ENCODE measurements at places on chromosomes 4 and X.

DNA sequence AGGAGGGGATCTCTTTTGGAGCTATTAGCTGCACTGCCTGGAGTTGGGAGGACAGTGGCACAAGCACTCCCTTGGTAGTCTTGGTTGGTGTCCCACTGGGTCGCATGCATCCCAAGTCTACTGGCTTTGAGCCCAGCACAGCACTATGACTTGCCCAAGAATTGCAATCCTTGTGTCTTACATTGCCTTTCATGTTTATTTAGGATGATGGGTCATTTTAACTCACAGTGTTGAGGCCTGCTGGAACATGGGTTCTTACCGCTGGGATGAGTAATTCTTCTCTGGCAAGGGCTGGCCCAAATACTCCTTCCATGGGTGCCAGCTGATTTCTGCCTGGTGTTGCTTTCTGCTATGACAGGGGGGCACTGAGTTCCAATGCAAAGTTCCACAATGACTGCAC is 185.5 kb downstream of the TEX13C start:
- DNase-seq = no peak

DNA sequence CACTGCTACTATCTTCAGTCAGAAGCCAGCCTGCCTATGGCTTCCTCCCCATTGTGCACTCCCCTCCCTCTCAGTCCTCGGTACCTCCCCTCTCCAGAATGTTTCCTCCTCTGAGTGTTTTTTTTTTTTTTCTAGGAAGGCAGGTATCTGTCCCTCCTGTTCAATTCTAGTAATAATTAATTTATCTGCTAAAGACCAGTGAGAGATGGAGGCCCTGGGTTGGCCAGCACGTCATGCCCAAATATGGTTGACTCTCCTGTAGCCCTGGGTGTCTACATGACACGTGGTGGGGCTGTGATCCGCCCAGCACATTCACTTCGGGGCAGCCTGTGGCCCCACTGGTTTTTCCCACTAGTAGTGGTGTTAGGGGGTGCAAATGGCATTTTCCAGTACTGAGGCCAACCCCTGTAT is 1.8 kb downstream of the FLNA start:
- no peak for DNase-seq

DNA sequence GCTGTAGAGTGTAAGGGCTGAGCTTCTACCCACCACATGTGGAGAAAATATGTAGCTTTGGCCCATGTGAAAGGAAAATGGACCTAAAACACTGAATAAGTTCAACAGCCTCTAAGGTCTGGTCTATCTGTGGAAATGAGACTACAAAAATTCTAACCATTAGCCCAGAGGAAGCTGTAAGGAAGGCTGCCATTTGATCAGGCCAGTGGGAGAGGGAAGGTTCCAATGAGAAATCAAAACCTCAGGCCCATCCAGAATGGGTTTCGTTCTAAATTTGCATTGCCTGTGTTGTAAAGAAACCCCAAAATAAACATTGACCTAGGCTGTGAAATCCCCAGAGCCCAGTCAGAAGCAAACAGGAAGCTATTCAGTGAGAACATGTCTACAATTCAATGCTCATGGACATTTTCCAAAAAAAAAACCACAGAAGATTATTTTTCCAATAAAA is 320.4 kb upstream of the SLC7A11 start:
- DNase-seq = no peak

GRCh38 chrX:68826113-68826980 is 2.5 kb upstream of the EFNB1 start:
- DNase-seq = no peak

DNA sequence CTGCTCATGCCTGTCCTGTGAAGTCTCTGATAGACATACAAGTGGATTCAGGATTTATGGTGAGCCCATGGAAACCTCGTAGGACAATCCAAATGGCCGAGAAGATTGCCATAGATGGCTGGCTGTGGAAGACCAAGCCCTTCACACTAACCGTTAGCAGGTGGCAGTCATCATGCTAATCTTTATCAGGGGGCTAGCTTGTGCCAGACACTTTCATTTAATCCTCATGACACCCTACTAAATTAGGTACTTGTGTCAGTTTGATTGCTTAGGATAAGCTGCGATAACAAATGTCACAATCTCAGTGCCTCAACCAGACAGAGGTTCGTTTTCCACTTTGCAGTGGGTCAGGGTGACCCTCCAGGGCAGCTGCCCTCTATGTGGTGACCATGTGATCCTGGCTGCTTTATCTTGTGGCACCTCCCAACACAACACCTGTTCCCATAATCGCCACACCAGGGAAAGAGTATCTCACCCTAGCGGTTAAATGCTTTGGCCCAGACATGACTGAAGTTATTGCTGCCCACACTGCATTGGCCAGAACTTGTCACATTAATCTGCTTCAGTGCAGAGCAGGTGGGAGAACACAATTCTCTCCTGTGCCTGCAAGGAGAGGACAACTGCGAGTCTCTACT is 60.8 kb downstream of the REPS2 start:
- DNase-seq = no peak

- DNase-seq = no peak
Observed at GRCh38 chr4:94843216-94843615, 85.5 kb downstream of the BMPR1B start.

DNA sequence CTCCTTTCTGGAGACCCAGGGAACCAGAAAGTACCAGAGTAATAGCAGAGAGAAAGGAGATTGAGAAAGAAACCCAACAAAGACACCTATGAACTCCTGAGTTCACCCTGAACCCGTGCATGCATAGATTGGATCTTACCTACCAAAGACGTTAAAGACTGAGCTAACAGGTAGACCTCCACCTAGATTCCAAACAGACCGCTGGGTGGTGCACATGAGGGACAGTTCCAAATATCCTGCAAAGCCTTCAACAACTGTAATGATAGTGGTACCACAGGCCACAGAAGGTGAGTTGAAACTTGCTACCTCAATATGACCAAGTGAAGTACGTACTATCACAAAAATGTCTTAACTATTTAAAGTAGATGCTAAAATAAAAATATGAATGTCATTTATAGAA is 34.0 kb upstream of the NR0B1 start:
- no peak for DNase-seq

- no peak for DNase-seq
Observed at GRCh38 chr4:152368001-152368400, 167.9 kb downstream of the FBXW7 start.

GRCh38 chr4:169573889-169574288 is 38.5 kb downstream of the NEK1 start:
- no peak for DNase-seq

GRCh38 chrX:111259559-111259958 is 10.7 kb downstream of the CAPN6 start:
- DNase-seq = no peak

GRCh38 chr4:153780221-153780620 is 8.7 kb downstream of the SFRP2 start:
- no peak for DNase-seq

- no peak for DNase-seq
Observed at GRCh38 chr4:52371841-52372240, 287.3 kb downstream of the USP46 start.

- no peak for DNase-seq
Observed at GRCh38 chr4:187010052-187010451, 286.4 kb upstream of the FAT1 start.

DNA sequence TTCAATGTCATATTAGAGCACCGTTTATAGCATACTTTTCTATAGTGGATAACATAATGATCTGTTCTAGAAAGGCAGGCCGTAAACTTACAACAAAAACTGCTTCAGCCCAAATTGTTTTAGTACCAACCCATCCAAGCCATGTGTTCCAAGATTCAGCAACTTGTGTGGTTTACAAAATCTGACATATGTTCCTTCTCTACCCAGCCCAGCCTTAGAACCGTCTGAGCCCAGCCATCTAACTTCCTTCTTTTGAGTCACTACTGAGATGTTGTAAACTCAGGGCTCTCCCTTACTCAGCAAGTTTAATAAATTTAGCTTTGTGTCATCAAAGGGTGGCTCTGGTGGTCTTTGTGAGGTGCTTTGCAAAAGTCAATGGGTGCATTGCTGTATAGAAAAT is 32.4 kb upstream of the REPS2 start:
- no peak for DNase-seq

DNA sequence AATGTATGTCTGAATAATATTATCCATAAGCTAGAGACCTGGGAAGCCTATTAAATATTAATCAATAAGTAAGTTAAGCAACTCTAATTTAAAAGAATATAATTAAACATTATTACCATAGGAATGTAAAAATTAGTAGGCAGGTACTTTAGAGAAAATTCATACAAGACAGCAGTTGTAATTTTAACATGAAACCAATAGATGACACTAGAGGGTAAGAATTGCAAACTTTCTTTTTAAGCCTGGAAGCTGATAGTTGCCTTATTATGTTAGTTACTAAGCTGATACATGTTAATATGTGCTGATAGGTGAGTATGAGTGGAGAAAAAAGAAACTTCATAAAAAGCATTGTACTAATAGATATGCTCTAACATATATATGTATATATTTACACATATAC is 1157.4 kb downstream of the FAM133A start:
- DNase-seq = no peak

GRCh38 chr4:81164126-81164525 is 50.9 kb downstream of the PRKG2 start:
- no peak for DNase-seq

DNA sequence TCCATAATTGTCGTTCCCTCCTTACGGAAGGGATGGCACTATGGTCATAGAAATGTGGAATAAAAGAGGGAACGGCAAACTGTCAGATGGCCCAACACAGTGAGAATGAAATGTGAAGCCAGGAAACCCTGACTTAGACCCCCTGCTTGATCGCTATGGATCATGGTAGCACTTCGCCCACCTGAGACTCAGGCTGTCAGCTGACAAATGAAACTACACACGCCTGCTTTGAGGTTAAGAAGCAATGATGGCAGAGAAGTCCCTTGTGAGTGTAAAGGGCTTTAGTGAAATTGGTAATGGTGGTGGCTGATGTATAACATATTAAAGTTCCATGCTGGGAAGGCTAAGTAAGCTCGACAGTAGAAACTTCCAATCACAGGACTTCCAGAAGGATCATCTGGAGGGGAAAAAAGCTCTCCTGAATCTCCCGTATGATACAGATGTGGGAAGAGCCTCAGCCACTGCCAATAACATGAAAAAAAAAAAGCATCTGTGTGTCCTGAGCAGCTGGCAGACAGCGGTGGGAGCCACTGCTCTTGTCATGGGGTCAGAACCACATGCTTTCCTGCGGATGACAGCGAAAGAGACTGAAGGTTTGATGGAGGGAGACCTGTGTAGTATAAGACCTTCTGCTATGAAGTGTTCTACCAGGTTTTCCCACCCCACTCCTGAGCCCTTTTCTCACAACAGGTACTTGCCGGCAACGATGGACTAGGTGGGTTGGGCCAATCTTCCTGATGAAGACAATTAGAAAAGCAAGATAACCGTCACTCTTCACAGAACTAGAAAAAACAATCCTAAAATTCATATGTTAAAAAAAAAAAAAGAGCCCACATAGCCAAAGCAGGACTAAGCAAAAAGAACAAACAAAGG is 107.6 kb downstream of the AFAP1 start:
- no peak for DNase-seq

DNA sequence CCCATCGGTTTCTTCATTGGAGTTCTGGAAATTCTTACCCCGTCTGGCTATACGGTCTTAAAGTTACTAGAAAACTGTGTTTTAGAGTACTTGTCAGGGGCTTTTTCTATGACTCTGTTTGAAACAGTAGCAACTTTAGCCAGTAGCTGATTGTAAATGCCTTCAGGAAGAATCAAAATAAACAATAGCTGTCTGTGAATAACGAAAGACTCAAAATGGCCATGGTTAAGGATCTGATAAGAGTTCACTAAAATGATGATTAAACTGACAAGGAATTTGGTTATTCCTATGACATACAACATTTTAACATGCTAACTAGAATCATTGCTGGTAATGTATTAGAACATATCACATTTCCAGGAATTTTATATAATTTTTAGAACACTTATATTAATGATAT is 191.0 kb downstream of the EVC2 start:
- no peak for DNase-seq

- no peak for DNase-seq
Observed at GRCh38 chrX:136457303-136457917, 30.3 kb upstream of the BRS3 start.

DNA sequence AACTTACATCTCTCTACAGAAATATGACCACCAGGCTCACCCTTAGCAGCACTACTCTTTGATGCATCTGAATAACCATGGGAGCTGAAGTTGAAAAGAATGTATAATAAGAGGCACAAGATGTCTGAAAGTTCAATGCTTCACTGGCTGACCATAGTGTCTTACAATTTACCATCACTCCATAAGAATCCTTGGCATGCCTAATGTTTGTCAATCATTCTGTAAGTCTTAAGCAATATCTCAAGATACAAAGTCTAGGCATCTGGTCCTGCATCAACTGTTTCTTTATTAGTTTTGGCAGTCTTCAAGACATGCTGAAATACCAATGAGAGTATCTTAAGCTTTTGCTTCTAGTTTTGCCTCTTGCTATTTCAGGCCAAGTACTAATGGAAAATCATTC is 755.5 kb downstream of the STIM2 start:
- DNase-seq = no peak

DNA sequence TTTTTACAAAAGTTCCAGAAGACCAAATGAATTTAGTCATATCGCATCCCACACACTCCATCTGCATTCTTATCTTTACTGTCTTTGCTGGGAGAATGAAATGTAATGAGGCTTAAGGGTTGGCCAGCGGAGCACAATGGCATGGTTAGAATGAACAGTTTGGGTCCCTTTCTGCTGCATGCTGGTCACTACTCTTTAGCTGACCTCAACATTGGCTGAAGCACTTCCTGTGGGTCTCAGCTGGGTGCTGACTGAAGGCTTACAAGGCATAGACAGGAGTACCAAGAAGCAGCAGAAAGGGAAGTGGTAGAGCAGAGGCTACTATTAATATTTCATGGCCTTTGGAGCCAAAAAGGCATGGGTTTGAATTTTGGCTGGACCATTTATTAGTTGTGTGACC is 159.4 kb upstream of the GPC4 start:
- no peak for DNase-seq

DNA sequence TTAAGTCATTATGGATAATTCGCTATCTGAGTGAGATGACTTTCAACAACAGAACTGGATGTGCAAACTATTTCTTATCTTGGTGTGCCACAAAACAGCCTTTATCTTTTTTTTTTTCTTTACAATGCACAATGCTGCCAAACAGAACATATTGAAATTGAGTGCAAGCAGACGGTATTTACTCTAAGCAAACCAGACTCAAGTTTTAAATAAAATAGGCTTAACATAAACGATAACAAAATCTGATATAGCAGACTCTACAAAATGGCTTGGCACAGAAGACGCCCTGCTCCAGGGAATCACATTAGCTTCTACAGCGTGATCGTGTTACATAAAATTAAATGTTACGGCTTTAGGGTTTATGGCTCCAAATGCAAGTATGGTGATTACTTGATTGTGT is 9.6 kb upstream of the STK32B start:
- DNase-seq = no peak

GRCh38 chrX:40368611-40369061 is 212.1 kb upstream of the ATP6AP2 start:
- no peak for DNase-seq

Measured in LNCaP clone FGC (cell line).